ENCODE measurements at places on chromosomes 12 and 14.

GRCh38 chr12:108875280-108875679 is 4.6 kb upstream of the DAO start:
- no peak for DNase-seq

DNA sequence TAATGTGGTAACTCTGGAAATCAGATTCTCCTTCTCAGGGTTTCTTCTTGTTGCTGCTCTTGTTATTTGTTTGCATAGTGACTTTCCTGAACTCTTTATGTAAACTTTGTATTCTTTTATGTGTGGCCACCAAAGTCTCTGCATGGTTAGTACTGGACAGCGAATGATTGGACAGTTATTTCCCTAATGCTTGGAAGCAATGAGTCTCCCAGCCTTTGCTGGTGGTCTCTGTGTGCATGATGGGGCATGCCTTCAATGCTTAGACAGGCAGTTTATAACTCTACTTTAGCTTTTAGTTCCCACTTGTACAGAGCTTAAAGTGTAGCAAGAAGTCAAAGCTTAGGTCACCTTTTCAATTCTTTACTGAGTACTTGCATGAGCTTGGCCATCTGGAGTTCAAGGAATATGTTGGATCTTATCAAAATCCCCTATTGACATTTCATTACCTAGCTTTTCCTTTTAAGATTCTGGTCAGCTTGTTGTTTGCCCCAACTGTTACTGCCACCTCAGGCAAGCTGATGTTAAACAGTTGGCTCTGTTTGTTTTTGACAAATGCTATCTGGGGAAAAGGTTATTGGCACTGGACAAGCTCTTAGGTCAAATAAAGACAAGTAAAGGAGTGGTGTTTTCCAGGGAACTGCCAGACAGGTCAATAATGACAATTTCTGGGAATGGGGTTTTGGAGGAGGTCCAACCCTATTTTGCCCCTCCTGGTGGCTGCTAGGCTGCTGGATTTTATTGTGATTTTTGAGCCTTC is 12.3 kb downstream of the CCDC91 start:
- DNase-seq, result no peak

DNA sequence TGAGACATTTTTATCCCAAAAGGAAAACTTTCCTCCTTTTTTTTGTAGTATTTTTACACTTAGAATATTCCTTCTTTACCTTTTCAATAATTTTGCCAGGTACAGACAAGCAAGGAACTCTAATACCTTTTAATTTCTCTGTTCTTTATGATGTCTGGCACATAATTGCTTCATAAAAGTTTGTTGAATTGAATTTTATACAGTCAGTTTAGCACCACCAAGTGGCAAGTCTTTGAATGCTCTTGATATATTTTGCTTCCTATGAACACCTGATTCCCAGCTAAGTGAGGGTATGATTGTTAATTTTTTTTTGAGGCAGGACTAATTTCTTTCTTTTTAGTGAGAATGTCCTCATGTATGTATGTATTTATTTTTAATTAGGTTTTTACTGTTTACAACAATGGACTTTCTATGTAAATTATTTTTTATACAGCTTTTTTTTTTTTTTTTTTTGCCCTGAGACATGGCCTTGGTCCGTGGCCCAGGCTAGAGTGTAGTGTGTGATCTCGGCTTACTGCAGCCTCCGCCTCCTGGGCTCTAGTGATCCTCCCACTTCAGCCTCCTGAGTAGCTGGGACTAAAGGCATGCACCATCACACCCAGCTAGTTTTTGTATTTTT is 6.9 kb downstream of the TBC1D15 start:
- no peak for DNase-seq

- no peak for DNase-seq
Observed at GRCh38 chr12:52056801-52057637, 5.8 kb downstream of the NR4A1 start.

- no peak for DNase-seq
Observed at GRCh38 chr12:104588921-104589590, 132.3 kb downstream of the CHST11 start.

GRCh38 chr12:118922405-118922804 is 58.9 kb upstream of the SRRM4 start:
- no peak for DNase-seq

- DNase-seq, result no peak
Observed at GRCh38 chr12:128336204-128337070, 69.5 kb downstream of the TMEM132C start.

DNA sequence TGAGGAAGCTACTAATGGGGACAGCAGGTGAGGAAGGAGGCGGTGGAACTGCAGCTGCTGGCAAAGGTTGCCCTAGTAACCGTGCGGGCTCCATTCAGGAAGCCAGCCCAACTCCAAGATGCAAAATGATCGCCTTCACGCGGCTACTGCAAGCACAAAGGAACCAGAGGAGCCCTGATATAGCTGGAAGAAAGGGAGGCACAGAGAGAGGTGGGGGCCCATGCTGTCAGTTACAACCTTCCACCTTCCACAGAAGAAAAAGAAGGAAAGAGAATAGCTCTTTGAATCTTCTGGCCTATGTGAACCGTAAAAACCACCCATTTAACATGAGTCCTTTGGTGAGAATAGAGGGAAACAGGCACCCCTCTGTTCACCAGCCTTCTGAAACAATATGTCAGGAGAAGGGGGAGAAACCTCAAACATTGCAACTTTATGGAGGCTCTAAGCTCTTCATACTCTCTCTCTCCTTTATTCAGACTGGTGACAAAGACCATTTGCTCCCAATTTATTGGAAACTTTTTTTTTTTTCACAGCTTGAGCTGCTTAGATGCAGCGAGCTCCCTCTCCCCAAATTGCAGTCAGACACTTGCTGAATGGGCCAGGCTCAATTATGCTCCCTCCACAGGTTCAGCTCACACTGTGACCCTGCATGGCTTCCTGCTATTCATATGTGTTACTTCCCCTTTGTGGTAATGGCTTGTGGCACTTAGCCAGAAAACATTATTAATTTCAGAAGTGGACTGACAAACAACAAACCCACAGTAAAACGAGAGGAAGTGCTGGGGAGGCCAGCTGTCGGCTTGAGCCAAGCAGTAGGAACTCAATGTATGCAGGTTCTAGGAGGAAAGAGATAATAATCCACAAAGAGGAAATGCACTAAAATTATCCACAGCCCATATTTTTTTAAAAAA is 6.2 kb downstream of the DUSP6 start:
- no peak for DNase-seq

GRCh38 chr14:47149326-47149725 is 497.7 kb upstream of the RPL10L start:
- no peak for DNase-seq

DNA sequence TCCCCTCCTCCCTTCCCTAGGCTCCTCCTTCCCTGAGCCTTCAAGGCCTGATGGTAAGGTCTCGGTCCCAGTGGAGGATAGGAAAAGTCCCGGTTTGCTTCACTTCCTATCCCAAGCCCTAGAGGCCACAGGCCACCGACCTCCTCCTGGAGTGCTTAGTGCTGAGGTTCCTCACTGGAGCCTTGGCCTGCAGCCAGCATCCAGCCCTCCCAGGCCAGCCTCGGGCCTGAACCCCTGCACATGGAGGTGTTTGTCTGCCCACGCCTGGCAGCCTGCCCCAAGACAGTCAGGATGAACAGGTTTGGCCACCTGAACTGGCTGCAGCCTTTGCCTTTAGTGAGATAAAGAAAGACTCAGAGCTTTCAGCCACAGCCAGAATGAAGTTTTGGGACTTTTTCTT is 15.8 kb upstream of the KRT7 start:
- no peak for DNase-seq

DNA sequence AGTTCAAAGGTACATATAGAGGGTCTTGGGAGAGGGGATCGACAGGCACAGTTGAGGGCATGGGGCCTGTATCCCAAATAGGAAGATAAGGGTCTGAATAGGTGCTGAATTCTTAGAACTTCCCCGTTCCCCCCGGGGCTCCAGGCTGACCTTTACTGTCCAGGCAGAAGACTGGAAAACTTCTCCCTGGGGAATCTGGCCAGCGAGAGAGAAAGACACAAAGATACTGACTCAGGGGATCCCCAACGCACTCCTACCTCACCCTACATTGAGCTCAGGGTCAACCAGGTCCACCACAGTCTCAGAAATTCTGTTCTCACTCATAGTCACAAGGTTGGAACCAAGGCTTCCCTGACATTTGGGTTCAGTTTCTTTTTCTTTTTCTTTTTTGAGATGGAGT is 46.2 kb downstream of the ACACB start:
- no peak for DNase-seq

DNA sequence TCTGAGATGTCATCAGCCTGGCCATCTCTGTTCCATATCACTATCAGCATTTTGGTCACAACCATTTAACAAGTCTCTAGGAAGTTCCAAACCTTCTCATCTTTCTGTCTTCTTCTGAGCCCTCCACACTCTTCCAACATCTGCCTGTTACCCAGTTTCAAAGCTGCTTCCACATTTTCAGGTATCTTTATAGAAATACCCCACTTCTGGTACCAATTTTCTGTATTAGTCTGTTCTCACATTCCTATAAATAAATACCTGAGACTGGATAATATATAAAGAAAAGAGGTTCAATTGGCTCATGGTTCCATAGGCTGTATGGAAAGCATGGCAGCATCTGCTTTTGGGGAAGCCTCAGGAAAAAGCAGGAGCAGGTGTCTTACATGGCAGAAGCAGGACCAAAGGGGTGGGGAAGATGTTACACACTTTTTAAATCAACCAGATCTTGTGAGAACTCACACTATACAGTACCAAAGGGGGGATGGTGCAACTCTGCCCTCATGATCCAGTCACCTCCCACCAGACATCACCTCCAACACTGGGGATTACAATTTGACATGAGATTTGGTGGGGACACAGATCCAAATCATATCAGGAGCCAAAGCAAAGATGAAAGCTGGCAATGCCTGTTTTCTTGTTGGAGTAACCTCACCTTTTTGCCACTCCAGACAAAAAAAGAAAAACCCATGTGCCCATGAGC is 37.4 kb downstream of the CREBL2 start:
- no peak for DNase-seq

DNA sequence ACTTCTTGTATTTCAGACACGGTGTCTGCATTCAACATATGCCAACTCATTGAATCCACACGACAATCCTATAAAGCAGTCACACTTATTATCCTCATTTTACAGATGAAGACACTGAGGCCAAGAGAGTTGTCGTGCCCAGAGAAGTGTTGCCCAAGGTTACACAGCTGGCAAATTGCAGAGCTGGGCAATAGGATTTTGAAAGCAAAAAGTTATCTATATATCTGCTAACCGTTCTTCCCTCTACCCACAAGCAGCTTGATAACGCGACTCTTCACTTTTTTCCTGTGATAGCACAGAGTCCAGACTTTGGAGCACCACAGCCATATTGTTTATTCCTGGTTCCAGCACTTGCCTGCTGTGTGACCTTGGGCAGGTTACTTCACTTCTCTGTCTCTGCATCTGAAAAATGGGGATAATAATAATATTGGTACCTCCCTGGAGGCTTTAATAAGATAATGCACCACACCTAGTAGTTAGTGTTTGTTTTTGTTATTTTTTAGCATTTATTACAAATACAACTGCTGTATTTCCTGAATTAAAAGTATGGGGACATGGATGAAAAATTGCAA is 82.2 kb downstream of the CHST11 start:
- no peak for DNase-seq

GRCh38 chr12:52611080-52611468 is 7.3 kb downstream of the KRT73 start:
- DNase-seq, result no peak

- no peak for DNase-seq
Observed at GRCh38 chr12:104154286-104154685, 16.3 kb upstream of the NFYB start.

DNA sequence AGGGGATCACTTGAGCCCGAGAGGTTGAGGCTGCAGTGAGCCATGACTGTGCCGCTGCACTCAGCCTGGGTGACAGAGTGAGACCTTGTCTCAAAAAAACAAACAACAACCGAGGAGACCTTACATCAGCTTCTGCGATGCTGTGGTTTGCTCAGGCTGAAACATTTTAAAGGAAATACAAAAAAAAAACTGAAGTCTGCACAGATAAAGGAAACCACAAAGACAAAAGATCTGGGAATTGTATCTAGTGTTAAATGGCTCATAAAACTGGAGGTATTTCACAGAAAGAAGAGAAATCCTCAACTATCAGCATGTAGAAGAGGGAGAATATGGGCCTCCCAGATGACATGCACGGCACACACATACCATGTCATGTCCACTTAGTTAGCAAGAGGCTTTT is 60.3 kb upstream of the VPS33A start:
- no peak for DNase-seq

DNA sequence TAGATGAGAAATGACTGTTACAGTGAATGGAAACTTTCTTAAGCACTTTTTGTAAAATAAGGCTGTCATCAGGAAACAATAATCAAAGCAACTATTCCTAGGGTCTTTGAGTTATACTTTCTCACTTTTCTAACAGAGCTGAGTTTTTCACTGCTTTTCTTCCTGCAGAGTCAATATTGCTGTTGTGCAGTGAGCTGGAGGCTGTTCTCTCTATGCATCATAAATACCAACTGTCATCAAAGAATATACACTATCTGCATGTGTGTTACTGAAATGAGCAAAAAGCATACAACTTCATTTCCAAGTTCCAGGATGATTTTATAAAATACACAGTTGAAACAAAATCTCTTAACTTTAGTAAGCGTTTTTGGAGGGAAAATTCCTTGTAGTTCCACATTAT is 110.4 kb upstream of the CPSF6 start:
- no peak for DNase-seq

- DNase-seq, result no peak
Observed at GRCh38 chr12:46219132-46219876, 49.5 kb downstream of the SLC38A1 start.

- DNase-seq, result no peak
Observed at GRCh38 chr12:126447346-126447745, 1382.1 kb downstream of the AACS start.

DNA sequence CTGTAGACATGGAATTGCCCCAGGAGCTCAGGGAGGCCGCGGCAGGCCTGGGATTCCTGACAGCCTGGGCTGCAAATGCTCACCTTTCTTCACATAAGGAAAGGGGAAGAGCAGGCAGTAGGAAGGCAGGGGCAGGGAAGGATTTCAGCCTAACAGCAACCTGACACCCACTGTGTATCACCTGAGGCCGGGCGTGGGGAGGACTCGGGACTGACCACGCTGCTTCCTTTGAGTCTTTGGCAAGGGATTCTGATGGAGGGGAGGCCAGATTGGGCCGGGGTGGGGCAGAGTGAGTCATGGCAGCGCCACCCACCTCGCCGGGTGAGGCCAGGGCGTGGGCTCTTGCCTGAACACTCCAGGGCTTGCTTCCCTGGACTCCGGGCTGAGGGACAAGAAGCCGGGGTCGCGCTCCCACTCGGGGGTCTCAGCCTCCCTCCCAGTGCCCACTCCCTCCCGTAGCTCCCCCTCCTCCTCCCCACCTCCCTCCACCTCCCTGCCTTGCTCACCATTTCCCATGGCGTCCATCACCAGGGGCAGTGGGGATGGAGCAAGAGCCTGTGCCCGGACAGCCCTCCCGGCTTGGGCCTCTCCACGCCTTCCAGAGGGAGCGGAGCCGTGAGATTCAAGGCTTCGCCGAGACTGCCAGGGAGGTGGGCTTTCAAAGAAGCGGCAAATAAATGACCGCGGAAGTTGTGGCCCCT is 247.9 kb upstream of the RTL1 start:
- no peak for DNase-seq

GRCh38 chr12:76560086-76560491 is 518 bp upstream of the OSBPL8 start:
- DNase-seq, result no peak

GRCh38 chr14:81423504-81423903 is 23.4 kb upstream of the STON2 start:
- DNase-seq, result no peak

- DNase-seq, result no peak
Observed at GRCh38 chr12:818733-819132, 66.4 kb downstream of the WNK1 start.

Data from T-helper 9 cell (primary cell).